ENCODE measurements at places on chromosomes 7 and 10. TPM values are rescaled to one million over a fixed set of nuclear protein-coding genes. Genes with fewer than 3 reads are reported as not detected.

GRCh38 chr10:89648074-89648473, 3.0 kb upstream of the PANK1 start:
- no peak for DNase-seq

GRCh38 chr10:124568339-124568738, 106.7 kb downstream of the LHPP start:
- no peak for DNase-seq

Gene HMX3
- total RNA-seq = not detected

Gene TMEM178B
- total RNA-seq = not detected

Gene CHCHD2
- total RNA-seq = 224 TPM

GRCh38 chr10:106619346-106619745, 545.2 kb downstream of the SORCS1 start:
- no peak for DNase-seq
